Sciatic nerve (tissue), 2 donors: ENCODE measurements at places on chromosomes 4 and X. TPM values are rescaled to one million over a fixed set of nuclear protein-coding genes. Genes with fewer than 3 reads are reported as not detected.

DNA sequence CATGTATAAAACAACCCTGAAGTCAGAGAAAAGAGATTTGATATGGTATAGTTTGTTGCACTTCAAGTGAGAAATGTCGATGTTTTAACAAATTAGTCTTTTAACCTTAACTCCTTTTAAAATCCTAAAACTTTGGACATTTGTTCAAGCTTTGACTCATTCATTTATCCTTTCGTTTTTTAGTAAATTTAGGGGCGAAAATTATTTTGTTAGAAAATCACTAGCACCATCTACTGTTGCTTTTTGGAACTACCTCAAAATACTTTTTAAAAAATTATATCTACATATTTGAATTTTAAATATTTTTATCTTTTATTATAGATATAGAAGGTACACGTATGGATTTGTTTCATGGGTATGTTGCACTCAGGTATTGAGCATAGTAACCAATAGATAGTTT, 165.1 kb upstream of the POF1B start:
- no peak for DNase-seq

GRCh38 chrX:129980540-129981199, 1.8 kb upstream of the BCORL1 start:
- DNase-seq, result peak; percentile 73

GRCh38 chrX:36640232-36640631, 367.9 kb upstream of the FAM47C start:
- DNase-seq, result no peak

GRCh38 chrX:105876658-105877057, 54.3 kb downstream of the NRK start:
- no peak for DNase-seq

DNA sequence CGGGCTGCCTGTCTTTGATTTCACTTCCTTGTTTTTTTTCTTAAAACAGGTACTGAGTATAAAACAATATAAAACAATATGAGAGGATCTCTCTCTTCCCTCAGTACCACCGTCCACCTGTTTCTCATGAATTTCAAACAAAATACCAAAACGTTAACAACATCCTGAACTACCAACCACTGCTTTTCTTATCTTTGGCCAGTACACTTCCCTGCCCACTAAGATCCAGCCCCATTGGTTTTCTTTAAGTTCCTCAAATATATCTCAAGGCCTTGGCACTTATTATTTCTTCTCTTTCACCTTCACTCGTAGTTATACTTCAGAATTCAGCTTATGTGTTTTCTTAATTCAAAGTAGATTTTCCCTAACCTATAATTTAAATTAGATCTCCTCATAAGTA, 370.2 kb upstream of the GRIA3 start:
- no peak for DNase-seq

The MAGEA8 gene
- total RNA-seq, result not detected

DNA sequence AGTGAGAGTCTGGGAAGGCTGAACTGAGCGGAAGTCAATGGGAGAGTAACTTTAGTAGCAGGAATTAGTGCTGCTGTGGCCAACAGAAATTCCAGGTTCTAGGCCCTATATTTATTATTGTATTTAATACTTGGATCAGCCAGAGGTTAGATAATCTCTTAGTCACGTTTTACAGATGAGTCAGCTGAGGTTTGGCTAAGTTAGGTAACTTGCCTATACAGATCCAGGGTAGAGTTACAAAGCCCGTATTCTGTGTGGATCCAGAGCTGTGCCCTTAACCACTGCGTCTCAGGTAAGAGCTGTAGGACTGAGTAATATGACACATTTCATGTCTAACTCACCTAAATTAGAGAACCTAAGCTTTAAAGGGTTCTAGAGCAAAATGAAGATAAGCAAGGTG, 20.5 kb downstream of the PSMD10 start:
- DNase-seq, result no peak

DNA sequence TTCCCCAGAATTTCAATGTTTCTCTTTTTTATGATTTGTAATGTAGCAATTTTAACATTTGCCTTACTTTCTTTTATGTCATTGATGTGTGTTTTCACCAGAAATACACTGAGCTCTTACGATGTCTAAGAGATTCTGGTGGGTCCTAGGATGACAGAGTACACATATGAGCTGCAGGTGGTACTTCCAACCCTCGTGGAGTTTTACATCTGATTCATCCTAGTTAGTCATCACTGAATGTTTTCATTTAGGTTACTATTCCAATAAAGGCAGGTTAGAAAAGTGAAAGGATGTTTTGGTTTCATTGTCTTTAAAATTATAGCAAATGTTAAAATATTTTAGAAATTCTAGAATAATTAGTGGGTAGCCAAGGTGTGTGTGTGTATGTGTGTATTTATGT, 605.9 kb downstream of the ADGRL3 start:
- no peak for DNase-seq

GRCh38 chr4:75344915-75345314, 169.3 kb downstream of the RCHY1 start:
- no peak for DNase-seq

DNA sequence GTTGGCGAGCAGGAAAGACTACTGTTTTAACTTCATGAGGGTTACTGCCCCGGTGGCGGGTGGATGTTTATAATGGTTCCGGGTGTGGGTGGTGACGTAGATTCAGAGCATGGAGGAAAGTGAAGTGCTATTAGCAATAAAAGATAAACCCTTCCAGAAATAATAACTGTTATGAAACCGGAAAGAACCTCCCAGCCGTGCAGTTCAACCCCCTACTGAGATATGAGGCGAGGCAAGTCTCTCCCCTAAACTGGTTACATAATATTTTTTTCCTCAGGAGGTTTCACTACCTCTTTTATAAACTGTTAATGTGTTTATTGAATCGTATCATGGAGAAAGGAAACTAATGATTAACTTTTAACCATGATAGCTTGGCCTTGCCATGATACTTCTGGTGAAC, 33.9 kb upstream of the STIM2 start:
- no peak for DNase-seq

The ADGRL3 gene
- 45.9 TPM for total RNA-seq

- DNase-seq, result no peak
Observed at GRCh38 chrX:153457136-153457825, 11.4 kb upstream of the TREX2 start.

The ZCCHC18 gene
- total RNA-seq, result 1.5 TPM

The CYTL1 gene
- total RNA-seq, result 8.3 TPM

The ZFX gene
- total RNA-seq, result 75.1 TPM

The TEX11 gene
- not detected for total RNA-seq

The TMPRSS11D gene
- total RNA-seq, result not detected

- DNase-seq, result no peak
Observed at GRCh38 chrX:107723511-107723910, 52.1 kb downstream of the TSC22D3 start.

The VCX3A gene
- total RNA-seq, result not detected

The GPRASP2 gene
- 14.4 TPM for total RNA-seq

- DNase-seq, result peak; percentile 58
Observed at GRCh38 chr4:151409470-151410313, 716 bp downstream of the FHIP1A start.

DNA sequence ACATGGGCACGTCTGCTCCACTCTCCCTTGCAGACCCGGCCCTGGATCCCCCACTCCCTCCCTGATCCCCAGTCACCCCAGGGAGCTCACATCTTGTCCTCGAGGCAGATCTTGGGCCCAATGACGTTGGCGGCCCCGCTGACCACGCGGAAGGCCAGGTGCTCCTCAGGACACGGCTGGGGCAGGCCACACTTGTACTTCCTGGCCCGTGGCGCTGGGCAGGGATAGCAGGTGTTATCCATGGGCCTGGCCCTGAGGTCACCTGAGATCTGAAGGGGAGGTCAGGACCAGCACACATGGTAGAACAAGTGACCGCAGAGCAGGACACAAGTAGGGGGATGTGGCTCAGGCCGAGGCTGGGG, 7.7 kb downstream of the FAM3A start:
- DNase-seq, result no peak
